ENCODE measurements at places on chromosomes 11 and 22. TPM values are rescaled to one million over a fixed set of nuclear protein-coding genes. Genes with fewer than 3 reads are reported as not detected.

APOC3 gene
- not detected for total RNA-seq

CHCHD10 gene
- total RNA-seq: 1,642 TPM

OR4A16 gene
- total RNA-seq: not detected

OR51B5 gene
- total RNA-seq: not detected

KCNQ1 gene
- 40.0 TPM for total RNA-seq

DNA sequence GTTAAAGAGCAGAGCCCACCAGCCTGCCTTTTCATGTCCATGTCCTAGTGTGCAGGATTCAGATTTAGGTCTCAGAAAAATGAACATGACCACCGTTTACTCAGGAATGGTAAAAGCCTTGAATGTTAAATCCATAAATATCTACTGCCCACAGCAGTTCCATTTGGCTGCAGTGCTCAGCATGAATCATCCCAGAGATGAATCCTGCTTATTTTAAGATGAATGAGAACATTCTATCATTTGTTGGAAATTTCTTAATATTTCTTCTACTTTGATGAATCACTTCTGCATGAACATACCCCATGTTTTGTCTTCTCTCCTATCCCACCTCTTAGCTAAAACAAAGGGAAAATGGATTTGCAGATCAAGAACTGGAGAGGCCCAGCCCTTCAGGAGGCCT is 47.5 kb upstream of the AQP11 start:
- no peak for DNase-seq

- no peak for DNase-seq
Measured at GRCh38 chr22:11626422-11626773, 3901.6 kb upstream of the OR11H1 start.

DNA sequence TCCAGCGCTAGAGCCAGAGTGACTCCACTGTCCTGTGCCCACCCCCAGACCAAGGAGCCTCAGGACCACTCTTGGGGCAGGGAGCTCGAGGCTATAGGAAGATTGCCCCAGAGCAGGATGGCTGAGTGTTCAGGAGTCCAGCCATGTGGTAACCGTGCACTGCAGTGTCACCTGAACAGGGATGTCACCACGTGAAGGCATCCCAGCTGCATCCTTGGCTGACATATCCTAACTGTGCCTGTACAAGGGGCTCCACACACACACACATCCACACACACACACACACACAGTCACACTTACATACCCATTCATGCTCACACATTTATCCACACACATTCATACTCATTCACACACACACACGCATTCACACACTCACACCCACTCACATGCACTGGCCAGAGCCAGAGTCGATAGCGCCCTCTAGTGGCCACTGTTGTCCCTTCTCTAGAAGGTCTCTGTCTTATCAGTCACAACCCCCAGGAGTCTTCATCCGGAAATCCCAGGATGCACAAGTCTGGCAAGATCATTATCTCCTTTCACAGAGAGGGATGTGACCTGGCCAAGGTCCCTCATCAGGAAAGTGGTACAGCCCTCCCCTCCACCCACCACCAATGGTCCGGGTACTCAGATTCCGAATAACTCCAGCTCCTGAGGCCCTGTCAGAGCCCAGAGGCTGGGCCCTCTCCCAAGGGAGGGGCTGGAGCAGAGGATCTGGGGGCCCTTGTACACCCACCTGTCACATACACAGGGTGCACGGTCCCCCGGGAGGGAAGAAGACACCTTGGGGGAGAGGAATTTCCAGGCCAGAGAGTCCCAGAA is 55.1 kb downstream of the IGLL5 start:
- no peak for DNase-seq

DNA sequence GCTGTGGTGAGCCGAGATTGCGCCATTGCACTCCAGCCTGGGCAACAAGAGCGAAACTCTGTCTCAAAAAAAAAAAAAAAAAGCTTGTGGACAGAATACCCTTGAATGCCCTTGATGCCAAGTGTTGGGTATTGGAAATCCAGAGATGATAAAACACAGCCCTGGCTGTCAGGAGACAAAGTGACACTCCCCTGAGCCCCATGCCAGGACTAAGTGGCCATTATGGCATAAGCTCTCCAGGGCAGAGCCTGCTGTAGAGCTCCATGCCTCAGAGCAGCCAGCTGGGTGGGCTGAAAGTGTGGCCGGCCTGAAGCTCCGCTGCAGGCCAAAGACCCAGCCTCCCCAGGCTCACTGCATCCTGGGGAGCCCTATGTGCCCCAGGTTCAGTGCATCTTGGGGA is 4.9 kb downstream of the RNF215 start:
- DNase-seq: peak; percentile 55

DNA sequence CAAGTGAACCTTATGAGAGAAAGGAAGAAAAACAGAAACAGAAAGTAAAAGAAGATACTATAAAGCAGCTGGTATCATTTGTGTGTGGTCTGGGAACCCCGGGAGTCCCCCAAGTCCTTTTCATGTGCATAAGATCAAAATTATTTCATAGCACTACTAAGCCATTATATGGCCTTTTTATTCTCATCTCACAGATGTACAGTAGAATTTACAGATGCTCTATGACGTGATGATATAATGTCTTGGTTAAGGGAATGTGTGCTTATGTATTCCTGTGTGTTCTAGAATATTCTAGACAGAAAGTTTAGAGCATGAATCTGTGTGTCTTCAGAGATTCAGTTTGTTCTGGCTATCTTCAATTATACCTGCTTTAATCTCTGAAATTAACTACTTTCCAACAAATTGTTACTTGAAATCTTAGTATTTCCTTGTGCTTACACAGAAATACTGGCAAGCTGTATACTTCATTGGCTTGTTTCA is 8.6 kb upstream of the TPP1 start:
- no peak for DNase-seq

- no peak for DNase-seq
Measured at GRCh38 chr11:39542460-39542859, 1917.0 kb downstream of the LRRC4C start.

GRCh38 chr11:10051868-10052586 is 242.0 kb downstream of the SBF2 start:
- DNase-seq: no peak

DNA sequence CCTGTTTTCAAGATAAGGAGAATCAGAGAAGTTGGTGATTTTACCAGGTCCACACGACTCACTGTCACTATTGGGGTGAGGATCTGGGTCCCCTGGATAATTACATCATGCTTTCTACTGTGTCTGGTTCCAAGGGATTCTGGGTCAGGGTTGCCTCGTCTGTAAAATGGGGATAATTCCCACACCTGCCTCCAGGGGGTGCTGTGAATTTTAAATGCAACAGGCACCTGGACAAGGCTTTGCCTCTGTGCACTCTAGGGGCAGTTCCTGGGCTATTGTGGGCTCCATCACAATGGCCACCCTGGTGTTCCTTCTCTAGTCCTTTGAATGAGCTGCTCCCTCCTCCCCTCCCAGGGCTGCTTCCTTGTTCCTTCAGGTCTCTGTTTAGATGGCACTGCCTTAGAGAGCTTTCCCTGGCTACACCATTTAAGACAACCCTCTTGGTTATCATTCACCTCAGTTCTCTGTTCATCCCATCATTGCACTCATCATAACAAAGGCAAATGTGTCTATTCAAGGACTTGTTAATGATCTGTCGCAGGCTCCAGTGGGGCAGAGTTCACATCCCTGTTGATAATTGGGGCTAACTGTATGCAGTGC is 178.6 kb downstream of the MIAT start:
- DNase-seq: no peak

- DNase-seq: no peak
Measured at GRCh38 chr22:43828725-43828997, 16.6 kb upstream of the EFCAB6 start.

DNA sequence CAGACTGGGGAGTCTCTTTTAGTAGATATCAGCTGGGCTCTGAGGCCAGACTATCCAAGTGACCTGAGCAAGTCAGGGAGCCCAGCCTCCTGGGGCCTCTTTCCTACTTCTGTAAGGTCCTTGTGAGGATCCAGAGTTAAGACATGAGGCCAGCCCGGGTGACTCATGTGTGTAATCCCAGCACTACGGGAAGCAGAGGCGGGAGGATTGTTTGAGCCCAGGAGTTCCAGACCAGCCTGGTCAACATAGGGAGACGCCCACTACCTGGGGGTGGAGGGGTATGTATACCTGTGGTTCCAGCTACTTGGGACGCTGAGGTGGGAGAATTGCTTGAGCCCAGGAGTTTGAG is 36.9 kb upstream of the POLA2 start:
- DNase-seq: no peak

DNA sequence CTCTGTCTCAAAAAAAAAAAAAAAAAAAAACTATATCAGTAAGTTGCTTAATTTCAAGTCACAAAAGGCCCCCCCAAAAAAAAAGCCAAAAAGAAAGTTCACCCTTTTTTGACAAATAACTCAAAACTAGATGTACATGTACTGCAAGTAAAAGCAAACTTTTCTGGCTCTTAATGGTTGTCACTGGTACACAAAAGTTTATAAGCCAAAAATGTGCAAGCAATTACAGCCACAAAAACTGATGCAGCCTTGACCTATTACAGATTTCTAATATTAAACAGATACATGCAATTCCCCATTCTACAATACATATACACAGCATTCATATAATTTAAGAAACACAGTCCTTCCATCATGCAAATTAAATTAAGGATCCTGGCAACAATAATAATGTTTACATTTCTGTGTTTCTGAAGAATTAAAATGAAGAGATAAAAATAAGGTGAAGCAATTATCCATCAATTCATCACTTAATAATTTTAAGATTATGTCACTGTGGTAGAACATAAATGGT is 18.6 kb downstream of the PICALM start:
- no peak for DNase-seq

- DNase-seq: peak; percentile 87
Measured at GRCh38 chr22:31637447-31637890, 24.5 kb downstream of the PISD start.

- DNase-seq: no peak
Measured at GRCh38 chr11:8788616-8789015, 106.0 kb downstream of the RPL27A start.

- no peak for DNase-seq
Measured at GRCh38 chr11:70091638-70092037, 13.5 kb downstream of the ANO1 start.

- DNase-seq: no peak
Measured at GRCh38 chr11:80118073-80118472, 677.2 kb upstream of the TENM4 start.

DNA sequence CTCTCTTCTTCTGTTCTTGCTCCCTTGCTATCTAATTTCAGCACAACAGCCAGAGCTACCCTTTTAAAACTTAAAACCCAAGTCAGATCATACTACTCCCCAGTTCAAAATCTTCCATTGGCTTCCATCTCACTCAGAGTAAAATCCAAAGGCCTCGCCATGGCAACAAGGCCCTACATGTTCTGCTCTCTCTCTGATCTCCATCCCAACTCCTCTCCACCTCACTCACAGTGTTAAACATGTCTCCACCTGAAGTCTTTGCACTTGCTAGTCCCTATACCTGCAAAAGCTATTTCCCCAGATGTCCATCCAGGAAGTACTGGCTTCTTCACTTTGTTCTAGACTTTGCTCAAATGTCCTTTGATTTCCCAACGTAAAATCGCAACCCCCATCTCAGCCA is 3.0 kb upstream of the GRAP2 start:
- DNase-seq: no peak

DNA sequence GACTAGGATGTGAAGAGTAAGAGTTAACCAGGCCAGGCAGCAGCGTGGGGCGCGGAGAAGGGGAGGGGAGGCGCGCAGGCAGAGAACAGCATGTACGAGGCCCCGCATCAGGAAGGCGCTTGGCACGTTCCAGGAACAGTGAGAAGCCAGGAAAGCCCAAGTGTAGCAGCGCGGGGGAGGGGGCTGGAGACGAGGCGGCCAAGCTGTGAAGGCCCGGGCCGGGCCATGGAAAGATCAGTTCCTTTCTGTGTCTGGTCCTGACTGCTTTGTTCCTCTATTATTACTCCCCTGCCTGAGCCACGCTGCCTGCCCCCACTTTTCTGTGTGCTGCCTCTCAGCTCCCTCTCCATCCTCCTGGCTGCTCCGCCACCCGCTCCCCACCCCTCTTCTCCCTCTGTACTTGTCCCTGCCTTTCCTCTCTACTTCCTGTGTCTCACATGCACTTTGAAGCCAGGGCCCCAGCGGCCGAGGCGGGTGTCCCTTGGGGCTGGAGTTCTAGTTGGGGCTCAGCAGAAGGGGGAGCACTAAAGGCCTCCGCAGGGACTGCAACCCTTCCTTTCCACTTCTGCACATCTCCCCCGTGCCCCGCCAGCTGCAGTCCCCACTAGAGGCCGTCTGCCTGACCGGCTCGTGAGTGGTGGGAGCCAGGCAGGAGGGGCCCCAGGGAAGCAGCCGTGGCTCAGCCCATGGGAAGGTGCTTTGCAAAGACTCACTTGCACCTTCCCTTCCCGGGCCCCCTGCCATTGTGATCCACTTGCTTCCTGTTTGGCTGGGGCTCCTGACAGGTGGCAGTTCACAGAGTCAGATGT is 63.7 kb downstream of the PRDM11 start:
- DNase-seq: peak; percentile 94

GRCh38 chr22:17086788-17087497 is 2.1 kb downstream of the IL17RA start:
- no peak for DNase-seq

GRCh38 chr11:117733316-117733715 is 63.7 kb downstream of the DSCAML1 start:
- DNase-seq: no peak

GRCh38 chr11:118910309-118911112 is 15.2 kb downstream of the BCL9L start:
- DNase-seq: peak; percentile 88
